H9 (cell line): ENCODE measurements at places on chromosomes 3 and 15. TPM values are rescaled to one million over a fixed set of nuclear protein-coding genes. Genes with fewer than 3 reads are reported as not detected.

DNA sequence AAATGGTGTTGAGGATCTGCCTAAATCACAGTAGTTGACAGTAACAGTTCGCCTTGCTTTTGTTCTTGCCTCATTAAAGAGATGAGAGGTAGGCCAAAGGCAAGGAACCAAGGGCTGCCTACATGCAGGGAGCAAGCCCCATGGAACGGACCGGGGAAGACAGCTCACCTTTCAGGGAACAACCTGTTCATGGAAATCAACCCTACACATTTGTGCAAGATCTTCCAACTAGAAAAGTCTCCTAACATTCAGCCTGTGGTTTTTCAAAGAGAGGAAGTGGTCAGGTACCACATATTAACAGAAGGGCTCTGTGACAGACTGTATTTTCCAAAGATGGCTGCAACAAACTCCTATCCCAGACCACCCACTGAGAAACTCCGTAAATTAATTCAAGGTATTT, 1031.8 kb upstream of the NR2F2 start:
- no peak for DNase-seq
- no peaks in the 10 kb centered on the region for H3K27me3 ChIP-seq
- no peak overlapping the region for H3K4me3 ChIP-seq
- no peaks in the 10 kb centered on the region for H3K4me1 ChIP-seq

CSPG4 gene
- total RNA-seq = 2.0 and 2.1 TPM in 2 replicates

GRCh38 chr3:113140876-113141275, 70.5 kb upstream of the BOC start:
- peaks cover 1% of the 10 kb centered on the region; the same call in 1 of the 2 replicates for H3K4me1 ChIP-seq
- H3K27ac ChIP-seq = no peak overlapping the region
- no peak overlapping the region for H3K4me3 ChIP-seq
- no peak for DNase-seq

CDHR4 gene
- not detected in 2 replicates for total RNA-seq

ABHD2 gene
- total RNA-seq = 15.6 and 17.5 TPM in 2 replicates

LARP6 gene
- 15.1 and 18.9 TPM in 2 replicates for total RNA-seq

GRCh38 chr3:189238071-189238470, 66.3 kb downstream of the TPRG1 start:
- H3K27me3 ChIP-seq = no peaks in the 10 kb centered on the region
- H3K4me1 ChIP-seq = no peaks in the 10 kb centered on the region
- H3K27ac ChIP-seq = no peak overlapping the region
- DNase-seq = no peak
- H3K36me3 ChIP-seq = no peaks in the 10 kb centered on the region

THSD4 gene
- total RNA-seq = 5.5 and 5.7 TPM in 2 replicates

DNA sequence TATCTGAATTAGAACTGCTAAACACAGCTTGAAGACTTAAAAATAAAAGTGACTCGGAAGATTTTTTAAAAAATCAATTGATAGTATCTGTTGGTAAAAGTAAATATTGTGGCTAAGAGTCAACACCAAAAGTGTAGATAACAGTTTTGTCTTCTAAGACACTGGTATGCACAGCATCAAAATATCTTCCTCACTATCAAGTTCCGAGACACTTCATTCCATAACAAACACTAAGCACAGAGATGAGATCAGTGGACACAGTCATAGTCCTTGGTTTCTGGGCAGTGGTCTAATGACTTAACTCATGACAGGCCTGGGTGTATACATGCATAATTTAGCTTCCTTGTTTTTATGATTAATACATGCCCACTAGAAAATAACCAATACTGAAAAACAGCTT, 63.2 kb downstream of the PXYLP1 start:
- H3K4me3 ChIP-seq = no peak overlapping the region
- no peaks in the 10 kb centered on the region for H3K4me1 ChIP-seq
- H3K27ac ChIP-seq = no peak overlapping the region
- no peaks in the 10 kb centered on the region for H3K27me3 ChIP-seq

ADCY5 gene
- 5.0 and 6.1 TPM in 2 replicates for total RNA-seq

- H3K27ac ChIP-seq = no peak overlapping the region
- no peaks in the 10 kb centered on the region for H3K4me1 ChIP-seq
- H3K27me3 ChIP-seq = no peaks in the 10 kb centered on the region
- H3K4me3 ChIP-seq = peak overlapping the region; percentile 92
These were observed 867 bp upstream of the DCAF1 start for GRCh38 chr3:51500632-51501131.

- no peak overlapping the region for H3K27ac ChIP-seq
- H3K36me3 ChIP-seq = peaks cover 3% of the 10 kb centered on the region
- no peak overlapping the region for H3K4me3 ChIP-seq
- H3K4me1 ChIP-seq = no peaks in the 10 kb centered on the region; the same call in 1 of the 2 replicates
These were observed 26.0 kb upstream of the MAP4 start for GRCh38 chr3:48042071-48042760.

C15orf62 gene
- 0.44 and 0.70 TPM in 2 replicates for total RNA-seq

DNA sequence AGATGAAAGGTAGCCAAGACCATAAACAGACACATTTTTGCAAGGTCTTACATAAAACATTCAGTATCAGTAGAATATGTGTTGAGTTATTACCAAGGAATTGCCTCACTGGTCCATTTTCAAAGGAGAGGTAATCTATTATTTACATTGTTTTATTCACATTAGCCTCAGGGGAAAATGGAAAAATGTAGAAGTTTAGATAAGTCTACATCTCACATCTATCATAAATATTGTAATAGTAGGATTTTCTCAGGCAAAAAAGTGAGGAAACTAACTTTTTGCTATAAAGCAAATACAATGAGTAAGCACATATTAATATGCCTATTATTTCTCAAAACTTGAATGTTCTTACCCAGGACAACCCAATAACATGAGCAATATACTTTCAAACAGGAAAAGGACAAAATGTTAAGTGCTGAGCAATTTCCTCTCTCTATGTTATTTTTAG, 184.6 kb upstream of the AGTR1 start:
- no peak for DNase-seq
- no peaks in the 10 kb centered on the region for H3K4me1 ChIP-seq
- no peaks in the 10 kb centered on the region for H3K27me3 ChIP-seq
- no peaks in the 10 kb centered on the region for H3K36me3 ChIP-seq

DNA sequence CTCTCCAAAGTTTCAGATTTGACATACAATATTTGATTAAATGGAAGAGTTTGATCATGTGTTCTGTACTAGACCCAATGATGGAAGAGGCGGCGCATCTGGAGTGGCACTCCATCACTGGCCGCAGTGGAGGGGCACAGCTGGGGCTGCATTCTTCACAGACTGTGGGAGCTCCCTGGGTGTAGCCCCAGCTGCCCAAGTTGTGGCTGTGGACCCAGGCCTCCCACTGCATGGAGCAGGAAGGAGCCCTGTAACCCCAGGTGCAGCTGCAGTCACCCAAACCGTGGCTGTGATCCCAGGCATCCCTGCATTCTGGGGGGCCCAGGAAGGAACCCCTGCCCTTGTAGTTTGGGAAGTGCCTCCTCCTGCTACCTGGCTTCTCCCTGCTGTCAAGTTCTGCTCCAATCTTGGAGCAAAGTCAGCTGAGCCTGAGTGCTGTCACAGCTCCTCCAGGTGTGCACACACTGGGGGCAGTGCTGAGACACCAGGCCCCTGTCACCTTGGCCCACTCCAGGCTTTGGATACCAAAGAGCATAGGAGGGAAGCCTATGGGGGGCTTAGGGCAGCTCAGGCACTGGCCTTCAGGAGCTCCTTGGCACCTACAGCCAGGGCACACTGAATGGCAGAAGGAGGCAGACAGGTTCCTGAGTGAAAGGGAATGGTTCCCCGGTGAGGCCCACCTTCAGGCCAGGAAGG, 651.9 kb upstream of the BCHE start:
- no peak overlapping the region for H3K4me3 ChIP-seq
- no peaks in the 10 kb centered on the region for H3K4me1 ChIP-seq
- DNase-seq = peak; percentile 25
- H3K27ac ChIP-seq = no peak overlapping the region
- no peaks in the 10 kb centered on the region for H3K36me3 ChIP-seq
- H3K27me3 ChIP-seq = no peaks in the 10 kb centered on the region

DNA sequence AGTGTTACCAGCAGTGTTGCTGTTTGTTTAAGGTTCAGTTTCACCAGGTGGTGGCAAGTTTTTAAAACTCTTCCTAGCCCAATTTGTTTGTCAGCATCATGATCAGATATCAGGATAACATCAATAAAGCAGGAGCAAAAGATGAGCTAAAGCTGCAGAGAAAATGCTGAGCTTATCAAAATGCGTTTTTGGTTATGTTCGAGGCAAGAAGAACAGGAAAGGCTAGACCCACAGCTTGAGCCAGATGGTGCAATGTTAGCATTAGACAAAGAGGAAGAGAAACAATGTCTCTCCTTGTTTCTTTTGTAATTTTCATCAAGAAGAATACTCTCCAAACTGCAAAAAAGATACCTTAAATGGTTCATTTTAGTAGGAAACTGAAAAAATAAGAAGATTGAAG, 66.2 kb downstream of the THRB start:
- H3K4me1 ChIP-seq = no peaks in the 10 kb centered on the region
- no peaks in the 10 kb centered on the region for H3K36me3 ChIP-seq
- H3K27ac ChIP-seq = no peak overlapping the region
- no peak for DNase-seq
- no peak overlapping the region for H3K4me3 ChIP-seq

MYLK gene
- total RNA-seq = 10.1 and 10.4 TPM in 2 replicates

- H3K36me3 ChIP-seq = no peaks in the 10 kb centered on the region
- no peaks in the 10 kb centered on the region for H3K4me1 ChIP-seq
- no peak for DNase-seq
These were observed 90.6 kb upstream of the AKAP13 start for GRCh38 chr15:85289677-85290365.

DNA sequence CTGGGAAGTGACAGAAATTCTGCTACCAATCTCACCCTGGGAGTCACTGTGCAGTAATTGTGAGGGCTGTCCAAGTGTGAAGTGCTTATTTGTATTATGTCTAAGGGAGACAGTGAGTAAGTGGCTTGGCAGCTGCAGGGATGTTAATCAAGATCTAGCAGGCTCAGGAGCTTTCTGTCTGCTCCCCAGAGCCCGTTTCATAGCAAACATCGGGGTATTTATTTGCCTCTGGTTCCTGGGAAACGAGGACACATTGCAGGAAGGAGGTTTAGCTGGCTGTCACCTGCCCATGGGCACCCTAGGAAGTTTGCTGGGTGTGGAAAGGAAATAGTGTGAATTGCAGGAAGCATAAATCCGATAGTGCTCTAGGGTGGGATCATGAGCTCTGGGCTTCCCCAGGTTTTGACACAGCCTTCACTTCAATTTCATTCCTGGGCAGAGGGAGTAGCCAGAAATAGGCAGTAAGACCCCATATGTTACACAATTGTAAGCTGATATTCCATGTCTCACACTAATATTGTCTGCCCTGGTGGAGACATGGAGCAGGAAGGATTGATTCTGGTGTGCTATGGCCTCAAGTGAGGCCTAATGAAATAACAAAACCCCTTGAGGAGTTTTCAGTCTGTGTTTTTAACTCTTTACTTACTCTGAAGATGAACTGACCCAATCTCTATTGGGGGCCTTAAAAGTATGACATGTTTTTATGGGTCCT, 74.1 kb upstream of the MITF start:
- H3K4me3 ChIP-seq = no peak overlapping the region
- H3K36me3 ChIP-seq = no peaks in the 10 kb centered on the region
- no peak for DNase-seq
- no peak overlapping the region for H3K27ac ChIP-seq
- H3K27me3 ChIP-seq = no peaks in the 10 kb centered on the region

DNA sequence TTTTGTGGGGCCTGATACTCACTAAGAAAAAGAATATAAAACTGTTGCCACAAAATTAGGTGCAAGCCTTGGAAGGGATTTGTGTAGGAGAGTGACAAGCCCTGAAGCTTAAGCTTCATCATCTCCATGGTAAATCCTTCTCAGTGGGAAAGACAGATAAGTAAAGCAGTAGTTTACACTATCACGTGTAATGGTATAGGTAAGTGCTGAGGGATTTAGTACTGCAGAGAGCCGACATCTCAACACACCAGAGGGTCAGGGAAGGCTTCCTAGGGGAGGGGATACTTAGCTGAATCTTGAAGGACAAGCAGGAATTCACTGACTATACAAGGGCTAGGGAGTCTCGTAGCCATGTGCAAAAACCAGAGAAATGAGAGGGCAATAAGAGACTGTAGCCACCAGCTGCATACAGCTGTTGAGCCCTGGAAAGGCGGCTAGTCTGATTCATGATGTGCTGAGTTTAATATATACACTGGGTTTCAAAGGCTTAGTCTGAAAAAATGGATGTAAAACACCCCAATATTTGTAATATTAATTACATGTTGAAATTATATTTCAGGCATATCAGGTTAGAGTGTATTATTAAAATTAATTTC, 11.1 kb downstream of the SLC24A1 start:
- no peaks in the 10 kb centered on the region for H3K36me3 ChIP-seq
- no peaks in the 10 kb centered on the region for H3K4me1 ChIP-seq
- no peak overlapping the region for H3K27ac ChIP-seq
- no peak for DNase-seq
- no peaks in the 10 kb centered on the region for H3K27me3 ChIP-seq

DNA sequence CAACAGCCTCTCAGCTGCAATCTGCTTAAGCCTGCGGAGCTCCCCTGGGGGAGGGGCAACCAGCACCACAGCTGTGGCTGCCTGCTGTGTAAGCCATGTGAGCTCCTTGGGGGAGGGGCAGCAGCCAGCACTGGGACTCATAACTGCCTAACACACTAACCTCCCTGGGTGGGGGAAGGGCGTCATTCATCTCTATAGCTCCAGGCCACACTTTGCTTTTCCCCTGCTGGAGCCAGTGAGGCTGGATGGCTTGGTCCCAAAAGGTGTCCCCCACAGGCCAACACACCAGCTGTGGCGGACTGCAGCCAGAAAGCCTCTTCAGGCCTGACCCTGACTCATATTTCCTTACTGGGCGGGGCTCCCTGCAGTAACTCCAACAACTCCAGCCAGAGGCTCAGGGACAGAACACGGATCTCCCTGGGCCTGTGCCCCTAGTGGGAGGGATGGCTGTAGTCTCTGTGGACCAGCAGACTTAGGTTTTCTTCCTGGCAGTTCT, 129.8 kb downstream of the PPM1L start:
- no peaks in the 10 kb centered on the region; the same call in 1 of the 2 replicates for H3K4me1 ChIP-seq
- no peaks in the 10 kb centered on the region for H3K27me3 ChIP-seq
- peak; percentile 60 for DNase-seq
- H3K27ac ChIP-seq = no peak overlapping the region
- peaks cover 26% of the 10 kb centered on the region for H3K36me3 ChIP-seq

GRCh38 chr15:88663141-88663621, 24.4 kb downstream of the ISG20 start:
- DNase-seq = no peak
- H3K4me3 ChIP-seq = no peak overlapping the region
- H3K4me1 ChIP-seq = no peaks in the 10 kb centered on the region; the same call in 1 of the 2 replicates
- H3K27ac ChIP-seq = no peak overlapping the region
- no peaks in the 10 kb centered on the region for H3K27me3 ChIP-seq
